ENCODE measurements at places on chromosomes 7 and 10. TPM values are rescaled to one million over a fixed set of nuclear protein-coding genes. Genes with fewer than 3 reads are reported as not detected.

Gene KDM7A
- total RNA-seq = 3.6 TPM

Gene SLC26A4
- total RNA-seq = under 0.01 TPM

Gene SH2B2
- 2.0 TPM for total RNA-seq

Gene TMEM270
- not detected for total RNA-seq

Gene GRK5
- 33.9 TPM for total RNA-seq

Gene OPN1SW
- total RNA-seq = not detected

Gene PRPS1L1
- total RNA-seq = not detected

Gene CFAP43
- not detected for total RNA-seq

Gene CYP26A1
- not detected for total RNA-seq

Gene ADK
- 21.4 TPM for total RNA-seq

Gene ZKSCAN5
- total RNA-seq = 16.9 TPM

Gene ASAH2
- 0.72 TPM for total RNA-seq

Gene SLIT1
- total RNA-seq = 0.14 TPM

Gene SPAG6
- total RNA-seq = not detected

Gene SORCS1
- not detected for total RNA-seq

Gene ACSM6
- not detected for total RNA-seq

Gene MYO3A
- not detected for total RNA-seq

Gene LRGUK
- under 0.01 TPM for total RNA-seq

Gene PRRT4
- total RNA-seq = not detected

Gene CFAP70
- total RNA-seq = 0.44 TPM

Gene NSUN6
- 10.6 TPM for total RNA-seq

Gene CLEC2L
- total RNA-seq = not detected

Gene NPVF
- total RNA-seq = not detected
